Stimulated activated CD4-positive, alpha-beta T cell treated with anti-CD3 and anti-CD28 coated beads, Interleukin-12 subunit alpha, Interleukin-12 subunit beta, amount 100 ng/mL, for 24 hours (primary cell): ENCODE measurements at places on chromosomes 12 and 14.
A peak's percentile ranks its signal among the peaks of the same experiment; 100 is the strongest.

GRCh38 chr14:34369648-34370030, 92.4 kb downstream of the SPTSSA start:
- DNase-seq: no peak

DNA sequence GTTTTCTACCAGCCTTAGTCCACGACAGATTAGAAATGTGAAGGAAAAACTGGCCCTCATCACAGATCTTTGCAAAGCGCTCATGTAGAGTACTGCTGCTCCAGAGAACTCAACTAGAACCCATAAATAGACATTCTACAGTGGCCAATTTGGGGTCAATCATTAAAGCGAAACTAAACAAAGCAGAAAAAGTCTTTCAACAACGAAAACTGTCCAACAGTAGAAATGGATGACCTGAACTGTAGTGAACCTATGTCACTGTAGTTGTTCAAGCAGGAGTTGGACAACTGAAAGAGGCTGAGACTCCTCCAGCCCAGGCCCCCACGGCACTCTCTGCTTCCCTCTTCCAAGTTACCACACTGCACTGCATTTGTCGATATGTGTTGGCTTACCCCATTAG, 472.6 kb downstream of the BCAT1 start:
- DNase-seq: no peak

DNA sequence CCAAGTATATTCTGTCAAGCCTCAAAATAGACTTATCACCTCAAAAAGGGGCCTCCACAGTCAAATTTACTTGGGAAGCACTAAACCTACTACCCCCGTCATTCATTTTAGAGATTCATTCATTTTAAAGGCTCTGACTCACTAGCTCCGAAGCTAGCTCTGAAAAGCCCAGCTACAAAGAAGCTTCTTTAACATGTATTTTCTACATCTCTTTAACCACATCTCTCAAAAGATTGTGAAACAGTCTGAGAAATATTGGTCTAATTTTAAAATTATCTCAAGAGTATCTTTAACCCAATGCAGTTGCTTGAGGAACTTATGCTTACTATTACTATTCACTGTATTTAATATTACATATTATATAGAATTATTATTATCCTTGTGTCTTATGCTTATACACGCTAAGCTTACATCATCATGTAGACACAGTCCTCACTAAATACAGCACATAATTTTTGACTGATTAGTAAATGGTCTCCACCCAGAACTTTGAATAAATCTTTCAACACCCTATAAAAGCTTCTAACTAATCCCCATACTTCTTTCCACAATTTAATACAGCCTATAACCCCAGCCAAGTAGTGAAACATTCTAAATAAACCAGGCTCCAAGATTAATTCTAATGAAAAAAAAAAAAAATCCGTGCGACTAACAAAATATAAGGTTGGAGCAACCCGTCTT, 7.8 kb downstream of the NT5DC3 start:
- DNase-seq: no peak

DNA sequence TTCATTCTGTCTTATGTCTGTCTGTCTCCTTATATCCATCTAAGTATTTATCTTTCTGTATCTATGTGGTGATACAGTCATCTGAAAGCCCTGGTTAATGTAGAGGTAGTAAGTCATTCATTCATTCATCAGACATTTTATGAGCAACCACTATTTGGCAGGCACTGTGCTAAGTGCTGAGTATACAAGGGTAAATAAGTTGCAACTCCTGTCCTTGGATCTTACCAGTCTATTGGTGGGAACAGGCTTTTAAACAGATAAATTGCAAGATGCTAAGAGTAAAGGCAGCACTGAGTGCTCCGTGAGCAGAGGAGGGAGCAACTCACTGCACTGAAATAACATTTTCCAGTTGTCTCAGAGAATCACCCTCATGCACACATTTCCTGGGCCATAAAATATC, 68.6 kb downstream of the TMEM30B start:
- no peak for DNase-seq

DNA sequence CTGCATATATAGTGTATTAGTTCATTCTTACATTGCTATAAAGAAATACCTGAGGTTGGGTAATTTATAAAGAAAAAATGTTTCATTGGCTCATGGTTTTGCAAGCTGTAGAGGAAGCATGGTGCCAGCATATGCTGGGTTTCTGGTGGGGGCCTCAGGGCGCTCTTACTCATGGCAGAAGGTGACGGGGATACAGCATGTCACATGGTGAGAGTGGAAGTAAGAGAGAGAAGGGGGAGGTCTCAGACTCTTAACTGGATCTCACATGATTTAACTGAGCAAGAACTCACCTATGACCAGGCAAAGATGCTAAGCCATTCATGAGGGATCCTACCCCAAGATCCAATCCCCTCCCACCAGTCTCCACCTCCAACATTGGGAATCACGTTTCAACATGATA, 15.9 kb upstream of the PAWR start:
- no peak for DNase-seq

- no peak for DNase-seq
These were observed 2.6 kb downstream of the GLRX5 start for GRCh38 chr14:95537298-95538089.

DNA sequence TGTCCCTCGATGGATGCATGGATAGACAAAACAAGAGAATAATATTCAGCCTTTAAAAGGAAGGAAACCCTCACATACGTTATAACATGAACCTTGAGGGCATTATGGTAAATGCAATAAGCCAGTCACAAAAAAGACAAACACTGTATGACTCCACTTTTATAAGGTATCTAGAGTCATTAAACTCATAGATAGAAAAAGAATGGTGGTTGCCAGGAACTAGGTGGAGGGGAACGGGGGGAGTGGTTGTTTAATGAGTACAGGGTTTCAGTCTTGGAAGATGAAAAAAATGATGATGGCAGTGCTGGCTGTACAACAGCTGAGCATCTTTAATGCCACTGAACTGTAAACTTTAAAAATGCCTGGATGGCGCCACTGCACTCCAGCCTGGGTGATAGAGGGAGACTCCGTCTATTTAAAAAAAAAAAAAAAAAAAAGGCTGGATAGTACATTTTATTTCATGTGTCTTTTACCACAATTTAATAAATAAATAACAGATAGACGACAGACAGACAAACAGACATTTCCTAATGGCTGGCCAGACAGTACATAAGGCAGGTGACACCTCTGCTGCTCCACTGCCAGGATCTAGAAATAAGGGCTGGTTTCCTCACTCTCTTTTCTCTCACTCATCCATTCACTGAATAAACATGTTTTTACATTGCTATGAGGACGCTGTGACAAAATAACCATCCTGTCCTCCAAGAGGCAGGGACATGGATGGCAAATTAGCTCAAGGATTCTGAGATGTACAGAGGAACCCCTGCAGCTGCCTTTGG, 118.8 kb downstream of the FOXN3 start:
- no peak for DNase-seq

GRCh38 chr14:52473557-52473956, 78.7 kb downstream of the TXNDC16 start:
- no peak for DNase-seq

DNA sequence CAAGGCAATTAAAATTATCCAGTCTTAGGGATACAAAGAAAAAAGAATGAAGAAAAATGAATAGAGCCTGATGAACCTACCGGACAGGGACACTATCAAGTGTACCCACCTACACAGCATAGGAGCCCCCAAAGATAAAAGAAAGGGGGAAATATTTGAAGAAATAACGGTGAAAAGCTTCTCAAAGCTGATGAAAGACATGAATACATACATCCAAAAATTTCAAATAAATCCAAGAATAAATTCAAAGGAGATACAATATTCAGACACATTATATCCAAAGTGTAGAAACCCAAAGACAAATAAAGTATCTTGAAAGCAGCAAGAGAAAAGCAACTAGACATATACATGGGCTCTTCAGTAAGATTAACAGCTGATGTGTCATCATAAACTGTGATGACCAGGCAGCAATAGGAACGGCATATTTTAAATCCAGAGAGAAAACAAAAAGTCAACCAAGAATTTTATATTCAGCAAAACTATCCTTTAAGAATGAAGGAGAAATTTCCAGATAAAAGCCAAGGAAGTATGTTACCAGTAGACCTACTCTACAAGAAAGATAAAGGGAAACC, 56.0 kb downstream of the CDK17 start:
- DNase-seq: no peak

- DNase-seq: no peak
These were observed 20.8 kb upstream of the CDK17 start for GRCh38 chr12:96421014-96421413.

- DNase-seq: no peak
These were observed 45.5 kb downstream of the SPATA7 start for GRCh38 chr14:88430976-88431375.

DNA sequence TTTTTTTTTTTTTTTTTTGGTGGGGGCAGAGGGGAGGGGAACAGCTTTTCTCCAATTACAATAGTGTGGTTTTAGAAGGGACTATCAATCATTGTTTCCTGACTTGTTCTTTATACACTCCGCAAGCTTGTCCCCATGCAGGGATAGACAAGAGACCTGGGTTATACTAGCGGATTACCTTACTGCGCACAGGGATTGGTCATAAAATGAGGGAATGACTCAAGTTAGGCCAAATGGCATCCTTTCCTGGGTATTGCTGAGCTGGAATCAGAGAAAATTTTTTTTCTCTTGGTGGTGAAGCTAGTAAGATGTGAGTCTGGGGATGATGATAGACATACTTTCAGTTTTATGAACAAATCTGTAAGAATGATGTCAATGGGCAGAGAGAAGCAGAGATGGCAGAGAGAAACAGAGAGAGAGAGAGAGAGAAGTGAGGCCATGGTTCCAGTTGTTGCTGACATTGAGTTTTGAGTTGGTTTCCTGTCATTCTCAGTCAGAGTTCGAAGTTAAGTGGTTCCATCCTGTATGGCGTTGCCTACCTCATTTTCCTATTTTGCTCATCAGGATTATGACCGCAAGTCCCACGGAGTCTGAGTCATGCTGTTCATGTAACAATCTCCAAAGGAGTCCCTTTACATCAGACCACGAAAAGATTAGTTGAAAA, 59.1 kb upstream of the OTOGL start:
- peak; percentile 0 for DNase-seq

GRCh38 chr12:72207486-72208409, 64.4 kb upstream of the TRHDE start:
- no peak for DNase-seq

DNA sequence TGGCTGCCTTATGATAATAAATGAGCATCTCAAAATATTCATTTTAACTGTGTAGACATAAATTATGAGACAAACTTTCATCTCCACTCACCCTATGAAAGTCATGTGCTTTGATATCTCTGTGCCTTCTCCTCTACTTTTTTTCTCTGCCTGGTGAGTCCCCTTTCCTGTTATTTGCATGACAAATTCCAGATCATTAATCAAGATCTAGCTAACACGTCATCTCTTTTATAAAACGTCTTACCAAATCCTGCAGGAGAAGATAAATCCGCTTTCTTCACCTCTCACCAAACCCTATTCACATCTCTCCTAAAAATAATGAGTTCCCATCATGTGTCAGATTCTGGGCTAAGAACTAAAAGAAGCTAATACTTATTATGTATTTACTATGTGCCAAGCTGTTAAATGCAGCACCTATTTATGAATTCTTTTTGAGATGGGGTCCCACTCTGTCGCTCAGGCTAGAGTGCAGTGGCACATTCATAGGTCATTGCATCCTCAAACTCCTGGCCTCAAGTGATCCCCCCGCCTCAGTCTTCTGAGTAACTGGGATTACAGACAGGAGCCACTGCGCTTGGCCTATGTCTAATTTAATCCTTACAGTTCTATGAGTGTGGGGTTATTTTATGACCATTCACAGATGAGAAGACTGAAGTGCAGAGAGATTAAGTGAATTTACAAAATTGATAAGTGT, 26.7 kb downstream of the SPX start:
- DNase-seq: no peak

GRCh38 chr12:75042125-75042524, 167.5 kb downstream of the KCNC2 start:
- DNase-seq: no peak

DNA sequence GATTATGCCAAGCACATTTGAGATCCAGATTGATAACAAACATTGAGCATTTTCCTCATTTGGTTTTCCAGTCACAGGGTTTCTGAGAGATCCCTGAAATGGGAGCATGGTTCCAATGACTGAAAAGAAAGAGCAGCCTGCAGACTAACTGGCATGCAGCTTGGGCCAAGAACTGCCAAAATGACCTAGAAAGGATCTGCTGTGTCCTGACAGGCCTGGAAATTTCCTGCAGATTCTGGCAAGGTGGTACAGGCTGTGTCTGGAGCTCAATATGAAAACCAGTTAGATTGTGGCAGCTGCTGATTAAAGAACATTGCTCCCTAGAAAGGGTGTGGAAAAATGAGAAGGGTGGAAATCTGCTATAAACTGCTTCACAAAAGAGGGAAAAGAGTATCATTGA, 417.3 kb downstream of the IPO8 start:
- no peak for DNase-seq

- no peak for DNase-seq
These were observed 16.4 kb downstream of the NID2 start for GRCh38 chr14:52052288-52052943.

DNA sequence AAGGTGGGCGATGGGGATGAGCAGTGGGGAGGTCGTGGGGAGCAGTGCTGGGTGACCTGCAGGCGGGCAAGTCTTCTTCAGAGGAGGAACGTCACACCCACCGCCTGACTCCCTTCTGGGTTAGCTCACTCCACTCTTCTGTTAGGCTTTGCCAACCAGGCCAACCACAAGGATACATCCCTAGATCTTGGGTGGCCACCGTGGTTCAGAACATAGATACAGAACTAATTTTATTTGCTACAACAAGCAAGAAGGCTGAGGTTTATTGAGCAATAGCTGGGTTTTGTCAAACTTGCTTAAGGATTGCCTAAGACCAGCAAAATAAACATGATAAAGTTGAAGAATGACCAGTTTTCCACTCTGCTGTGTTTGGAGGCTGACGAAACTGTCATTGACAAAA, 109.4 kb downstream of the DACT1 start:
- DNase-seq: no peak
